ENCODE measurements at places on chromosomes 6 and 20.
A peak's percentile ranks its signal among the peaks of the same experiment; 100 is the strongest.

DNA sequence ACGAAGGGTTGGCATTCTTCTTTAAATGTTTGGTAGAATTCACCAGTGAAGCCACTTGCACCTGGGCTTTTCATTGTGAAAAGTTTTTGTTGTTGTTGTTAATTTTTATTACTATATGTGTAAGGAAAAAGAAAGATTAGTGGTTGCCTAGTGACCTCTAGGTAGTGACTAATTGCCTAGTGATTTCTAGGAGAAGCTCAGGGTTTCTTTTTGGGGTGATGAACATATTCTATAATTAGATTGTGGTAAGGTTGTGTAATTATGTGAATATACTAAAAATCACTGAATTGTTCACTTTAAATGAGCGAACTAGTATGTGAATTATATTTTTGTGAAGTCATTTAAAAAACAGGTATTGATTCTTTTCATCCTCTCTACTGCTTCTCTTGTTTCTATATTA, 123.8 kb upstream of the TMEM170B start:
- H3K36me3 ChIP-seq = no peaks in the 10 kb centered on the region
- H3K27ac ChIP-seq = no peak overlapping the region
- DNase-seq = peak; percentile 93

GRCh38 chr6:29746846-29747687, 23.8 kb downstream of the HLA-F start:
- no peak for DNase-seq
- H3K4me3 ChIP-seq = no peak overlapping the region
- peaks cover 12% of the 10 kb centered on the region for H3K36me3 ChIP-seq
- H3K4me1 ChIP-seq = peaks cover 21% of the 10 kb centered on the region
- H3K27me3 ChIP-seq = peaks cover 8% of the 10 kb centered on the region

- H3K4me1 ChIP-seq = no peaks in the 10 kb centered on the region
- no peaks in the 10 kb centered on the region for H3K27me3 ChIP-seq
- no peak overlapping the region for H3K27ac ChIP-seq
- no peak overlapping the region for H3K4me3 ChIP-seq
Measured at GRCh38 chr6:154852687-154853086, 119.5 kb downstream of the SCAF8 start.

- no peaks in the 10 kb centered on the region for H3K4me1 ChIP-seq
- H3K4me3 ChIP-seq = no peak overlapping the region
- no peaks in the 10 kb centered on the region for H3K36me3 ChIP-seq
- H3K27ac ChIP-seq = no peak overlapping the region
- DNase-seq = no peak
Measured at GRCh38 chr20:63230800-63231268, 4.9 kb upstream of the BIRC7 start.

- H3K27ac ChIP-seq = no peak overlapping the region
- H3K36me3 ChIP-seq = no peaks in the 10 kb centered on the region
- no peak overlapping the region for H3K4me3 ChIP-seq
- DNase-seq = no peak
- no peaks in the 10 kb centered on the region for H3K4me1 ChIP-seq
Measured at GRCh38 chr6:8195714-8196102, 93.4 kb upstream of the EEF1E1 start.

- peaks cover 52% of the 10 kb centered on the region for H3K36me3 ChIP-seq
- DNase-seq = no peak
- peaks cover 9% of the 10 kb centered on the region for H3K4me1 ChIP-seq
Measured at GRCh38 chr20:4894981-4895381, 106.3 kb downstream of the SLC23A2 start.

DNA sequence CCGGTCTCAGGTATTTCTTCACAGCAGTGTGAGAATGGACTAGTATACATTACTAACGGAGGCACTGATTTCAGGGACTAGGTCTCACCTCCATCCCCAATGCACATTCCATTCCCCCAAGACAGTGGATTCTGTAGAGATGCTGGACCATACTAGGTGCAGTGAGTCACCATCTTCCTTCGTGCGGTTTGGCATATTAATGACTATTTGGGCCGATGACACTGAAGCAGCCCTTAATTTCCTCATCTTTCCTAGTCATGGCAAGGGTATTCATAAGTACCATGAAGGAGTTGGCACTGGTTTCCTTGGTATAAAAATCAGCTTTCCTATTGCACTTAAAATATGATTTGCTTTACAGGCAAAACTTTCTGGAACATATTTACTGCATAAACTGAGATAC, 121.4 kb upstream of the TRAF3IP2 start:
- no peak for DNase-seq
- no peak overlapping the region for H3K4me3 ChIP-seq
- no peaks in the 10 kb centered on the region for H3K36me3 ChIP-seq
- no peak overlapping the region for H3K27ac ChIP-seq

DNA sequence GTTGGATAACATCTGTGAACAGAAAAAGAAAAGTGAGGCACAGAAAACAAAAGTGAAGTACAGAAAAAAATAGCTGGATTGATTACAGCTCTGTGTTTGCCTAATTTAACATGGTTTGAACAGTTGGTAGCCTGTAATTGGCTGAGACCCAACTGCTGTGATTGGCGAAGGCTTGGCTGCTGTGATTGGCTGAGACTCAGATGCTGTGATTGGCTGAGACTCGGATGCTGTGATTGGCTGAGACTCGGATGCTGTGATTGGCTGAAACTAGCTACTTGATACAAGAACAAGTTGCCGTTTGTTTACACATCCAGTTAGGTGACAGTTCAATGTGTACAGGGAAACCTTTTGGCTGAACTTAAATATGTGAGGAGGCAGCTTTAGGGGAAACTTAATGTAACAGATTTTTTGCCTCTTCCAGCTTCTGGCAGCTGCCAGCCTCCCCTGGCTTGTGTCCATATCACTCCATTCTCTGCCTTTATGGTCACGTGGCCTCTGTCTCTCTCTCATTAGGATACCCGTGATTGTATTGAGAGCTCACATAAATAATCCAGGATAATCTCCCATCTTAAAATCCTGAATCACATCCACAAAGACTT, 223.4 kb upstream of the FOXA2 start:
- no peaks in the 10 kb centered on the region for H3K36me3 ChIP-seq
- no peak overlapping the region for H3K4me3 ChIP-seq
- no peak for DNase-seq
- H3K4me1 ChIP-seq = no peaks in the 10 kb centered on the region
- no peak overlapping the region for H3K27ac ChIP-seq

DNA sequence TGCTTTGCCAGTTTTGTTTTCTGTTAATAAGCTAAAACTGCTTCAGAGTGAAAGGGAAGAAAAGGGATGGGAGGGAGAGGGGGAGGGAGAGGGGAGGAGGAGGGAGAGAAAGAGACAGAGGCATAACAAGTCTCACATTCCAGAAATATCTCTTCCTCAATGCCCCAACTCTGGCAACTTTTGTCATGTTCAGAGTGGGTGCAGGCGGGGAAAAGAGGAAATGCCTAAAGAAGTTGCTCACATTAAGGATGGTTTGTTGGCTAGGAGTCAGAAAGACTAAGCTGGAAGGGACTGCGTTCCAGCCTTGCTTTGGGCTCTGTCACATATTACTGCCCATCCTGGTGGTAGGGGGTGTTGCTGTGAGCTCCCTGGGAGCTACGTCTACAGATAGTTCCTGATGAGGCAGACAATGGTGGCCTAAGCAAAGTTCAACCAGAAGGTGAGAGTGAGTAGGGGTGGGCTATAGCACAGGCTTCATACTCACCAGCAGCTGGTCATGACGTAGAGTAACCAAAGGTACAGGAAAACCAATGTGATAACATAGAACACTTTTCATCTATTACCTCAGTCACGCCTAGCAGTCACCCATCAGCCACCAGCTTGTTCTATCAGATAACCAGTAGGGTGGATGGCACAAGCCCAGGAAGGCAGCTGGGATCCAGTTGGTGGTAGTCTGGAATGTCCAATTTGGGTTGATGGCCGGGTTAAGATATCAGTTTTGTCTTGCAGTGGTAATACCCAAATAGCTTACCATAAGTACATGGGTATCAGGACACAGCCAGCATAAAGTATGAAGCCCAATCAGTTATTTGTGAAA, 2.1 kb downstream of the TSPYL4 start:
- DNase-seq = no peak
- H3K4me3 ChIP-seq = no peak overlapping the region
- H3K27ac ChIP-seq = no peak overlapping the region
- H3K36me3 ChIP-seq = no peaks in the 10 kb centered on the region

- no peak overlapping the region for H3K27ac ChIP-seq
- H3K27me3 ChIP-seq = no peaks in the 10 kb centered on the region
- peaks cover 7% of the 10 kb centered on the region for H3K4me1 ChIP-seq
- no peak for DNase-seq
- no peak overlapping the region for H3K4me3 ChIP-seq
- no peaks in the 10 kb centered on the region for H3K36me3 ChIP-seq
Measured at GRCh38 chr6:36180126-36180525, 16.4 kb upstream of the BRPF3 start.

GRCh38 chr6:118748311-118749062, 97.1 kb upstream of the CEP85L start:
- DNase-seq = no peak
- H3K27ac ChIP-seq = peak overlapping the region; percentile 45
- peak overlapping the region; percentile 28 for H3K4me3 ChIP-seq
- no peaks in the 10 kb centered on the region for H3K27me3 ChIP-seq
- H3K4me1 ChIP-seq = peaks cover 47% of the 10 kb centered on the region

DNA sequence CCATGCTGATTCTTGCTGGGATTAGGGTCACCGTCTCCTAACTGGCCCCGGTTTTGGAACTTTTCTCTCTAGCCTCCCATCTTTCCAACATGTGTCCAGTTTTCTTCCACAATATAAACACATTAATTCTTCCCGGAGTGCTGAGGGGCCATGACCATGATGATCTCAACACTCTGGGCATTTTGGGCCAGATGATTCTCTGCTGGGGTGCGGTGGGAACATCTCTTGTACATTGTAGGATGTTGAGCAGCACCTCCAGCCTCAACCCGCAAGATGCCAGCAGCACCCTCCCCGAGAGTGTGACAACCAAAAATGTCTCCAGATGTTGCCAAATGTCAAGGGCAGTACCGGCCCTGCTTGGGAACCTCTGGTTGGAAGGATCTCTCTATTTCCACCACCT, 164.8 kb downstream of the TFAP2C start:
- no peaks in the 10 kb centered on the region for H3K36me3 ChIP-seq
- no peaks in the 10 kb centered on the region for H3K4me1 ChIP-seq
- no peak overlapping the region for H3K4me3 ChIP-seq
- no peak for DNase-seq

- no peaks in the 10 kb centered on the region for H3K36me3 ChIP-seq
- no peak overlapping the region for H3K4me3 ChIP-seq
- no peak overlapping the region for H3K27ac ChIP-seq
- no peaks in the 10 kb centered on the region for H3K4me1 ChIP-seq
Measured at GRCh38 chr6:116925088-116925794, 48.2 kb downstream of the RFX6 start.

DNA sequence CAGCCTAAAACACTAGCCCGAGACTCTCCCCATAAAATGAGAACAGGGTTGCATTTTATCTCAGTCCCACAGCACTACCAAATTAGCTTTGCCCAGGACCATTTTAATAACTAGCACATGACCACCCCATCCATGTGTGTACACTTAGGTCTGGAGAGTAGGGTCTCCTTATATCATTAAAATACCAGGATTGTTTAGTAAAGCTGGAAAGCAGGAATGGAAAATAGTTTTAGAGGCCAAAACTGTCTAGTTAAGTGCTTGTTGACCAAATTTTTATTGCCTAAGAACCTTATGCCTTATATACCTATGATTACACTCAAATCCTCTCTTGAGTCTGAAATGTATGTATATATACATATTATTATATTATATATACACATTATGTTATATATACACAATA, 608.4 kb downstream of the HDGFL1 start:
- H3K4me3 ChIP-seq = no peak overlapping the region
- no peaks in the 10 kb centered on the region for H3K4me1 ChIP-seq
- no peak for DNase-seq
- H3K27ac ChIP-seq = no peak overlapping the region

DNA sequence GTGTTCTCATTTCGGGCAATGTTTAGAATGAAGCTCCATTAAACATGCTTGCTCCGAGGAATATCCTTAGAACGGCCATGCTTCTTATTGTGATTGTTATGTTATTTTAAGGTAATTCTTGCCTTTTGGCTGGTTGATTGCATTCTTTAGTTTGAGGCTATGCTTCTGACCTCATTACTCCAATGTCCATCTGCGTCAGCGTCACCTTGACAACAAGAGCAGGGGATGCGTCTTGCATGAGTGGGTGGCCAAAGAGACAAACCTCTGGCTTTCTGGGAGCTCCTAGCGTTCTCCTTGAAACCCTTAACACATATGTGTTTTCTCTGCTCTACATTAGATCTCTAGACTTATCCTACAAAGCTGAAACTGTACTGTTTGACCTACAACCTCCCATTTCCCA, 184.3 kb downstream of the THBS2 start:
- H3K27me3 ChIP-seq = no peaks in the 10 kb centered on the region
- no peak overlapping the region for H3K27ac ChIP-seq
- no peaks in the 10 kb centered on the region for H3K36me3 ChIP-seq
- no peaks in the 10 kb centered on the region for H3K4me1 ChIP-seq
- no peak overlapping the region for H3K4me3 ChIP-seq

GRCh38 chr6:27940766-27941165, 16.3 kb upstream of the OR2B6 start:
- DNase-seq = no peak
- no peak overlapping the region for H3K4me3 ChIP-seq
- no peak overlapping the region for H3K27ac ChIP-seq
- no peaks in the 10 kb centered on the region for H3K36me3 ChIP-seq
- H3K27me3 ChIP-seq = no peaks in the 10 kb centered on the region
- H3K4me1 ChIP-seq = no peaks in the 10 kb centered on the region

- no peak overlapping the region for H3K4me3 ChIP-seq
- DNase-seq = no peak
- H3K4me1 ChIP-seq = no peaks in the 10 kb centered on the region
- no peaks in the 10 kb centered on the region for H3K27me3 ChIP-seq
- H3K27ac ChIP-seq = no peak overlapping the region
Measured at GRCh38 chr6:45293306-45293705, 34.8 kb upstream of the RUNX2 start.

DNA sequence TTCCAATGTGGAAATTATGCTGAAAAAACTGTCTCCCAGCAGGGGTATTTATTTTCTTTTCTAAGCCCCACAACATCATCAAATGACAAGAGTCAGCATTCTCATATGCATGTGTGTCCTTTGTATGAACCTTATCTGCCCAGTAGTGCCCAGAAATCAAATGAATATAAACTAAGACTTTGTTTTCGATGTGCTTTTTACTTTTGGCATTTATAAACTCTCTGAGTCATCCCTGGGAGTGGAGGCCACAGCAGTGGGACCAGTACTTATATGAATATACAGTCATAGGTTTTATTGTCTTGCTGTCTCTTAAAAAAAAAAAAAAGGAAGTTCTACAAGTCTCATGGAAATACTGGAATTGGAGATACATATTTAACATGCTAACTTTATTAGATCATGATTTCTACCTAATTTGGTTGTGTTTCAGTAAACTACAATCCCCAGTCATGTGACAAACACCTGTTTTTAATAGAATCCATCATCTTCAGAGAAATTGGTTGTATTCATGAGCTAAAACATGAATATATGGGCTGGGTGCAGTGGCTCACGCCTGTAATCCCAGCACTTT, 99.2 kb upstream of the TMEM181 start:
- H3K27ac ChIP-seq = no peak overlapping the region
- no peaks in the 10 kb centered on the region for H3K4me1 ChIP-seq
- H3K4me3 ChIP-seq = no peak overlapping the region
- DNase-seq = no peak
- no peaks in the 10 kb centered on the region for H3K27me3 ChIP-seq
